ENCODE measurements at places on chromosomes 1 and 21.
A peak's percentile ranks its signal among the peaks of the same experiment; 100 is the strongest.

- DNase-seq = no peak
Measured at GRCh38 chr1:241957692-241958494, at the start of gene BECN2. Gene BECN2 (plus strand): TSS chr1:241957767. CDS start chr1:241957767, 0 bp downstream.

GRCh38 chr1:191634801-191635508 is 523.3 kb upstream of the RGS18 start:
- peak; percentile 39 for DNase-seq

DNA sequence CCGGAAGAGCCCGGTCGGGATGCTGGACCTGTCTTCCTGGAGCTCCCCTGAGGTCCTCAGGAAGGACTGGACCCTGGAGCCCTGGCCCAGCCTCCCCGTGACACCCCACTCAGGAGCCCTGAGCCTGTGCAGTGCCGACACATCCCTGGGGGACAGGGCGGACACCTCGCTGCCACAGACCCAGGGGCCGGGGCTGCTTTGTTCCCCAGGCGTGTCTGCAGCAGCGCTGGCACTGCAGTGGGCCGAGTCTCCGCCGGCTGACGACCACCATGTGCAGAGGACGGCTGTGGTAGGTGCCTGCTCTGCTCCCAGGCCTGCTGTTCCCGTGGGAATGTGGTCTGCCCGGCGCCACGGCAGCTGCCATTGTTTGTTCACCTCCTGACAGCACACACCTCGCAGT is 42.1 kb upstream of the DIP2A start:
- no peak for DNase-seq

DNA sequence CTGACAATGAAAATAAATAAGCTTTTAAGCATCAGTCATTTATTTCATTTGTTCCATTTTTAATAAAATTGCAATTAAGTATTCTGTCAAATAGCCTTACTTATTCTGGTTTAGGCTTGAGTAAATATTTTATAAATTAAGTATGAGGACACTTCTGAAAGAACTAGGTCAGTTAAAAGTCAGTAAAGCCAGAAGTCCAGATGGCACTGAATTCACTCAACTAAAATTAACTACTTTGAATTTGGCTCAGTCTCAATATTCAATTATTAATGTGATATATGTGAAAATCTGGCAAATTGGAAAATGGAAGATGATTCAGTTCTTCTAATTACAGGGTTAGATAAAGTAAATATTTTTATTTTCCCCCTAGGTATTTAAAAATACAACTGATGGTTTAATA is 174.2 kb downstream of the BRINP3 start:
- no peak for DNase-seq

- DNase-seq = peak; percentile 39
Measured at GRCh38 chr1:229012823-229013222, 258.1 kb upstream of the RAB4A start.

- no peak for DNase-seq
Measured at GRCh38 chr1:87044840-87045239, 130.4 kb downstream of the HS2ST1 start.

- DNase-seq = no peak
Measured at GRCh38 chr1:115301438-115302020, 36.5 kb downstream of the NGF start.

GRCh38 chr1:226402739-226403165 is 5.1 kb downstream of the PARP1 start:
- no peak for DNase-seq

DNA sequence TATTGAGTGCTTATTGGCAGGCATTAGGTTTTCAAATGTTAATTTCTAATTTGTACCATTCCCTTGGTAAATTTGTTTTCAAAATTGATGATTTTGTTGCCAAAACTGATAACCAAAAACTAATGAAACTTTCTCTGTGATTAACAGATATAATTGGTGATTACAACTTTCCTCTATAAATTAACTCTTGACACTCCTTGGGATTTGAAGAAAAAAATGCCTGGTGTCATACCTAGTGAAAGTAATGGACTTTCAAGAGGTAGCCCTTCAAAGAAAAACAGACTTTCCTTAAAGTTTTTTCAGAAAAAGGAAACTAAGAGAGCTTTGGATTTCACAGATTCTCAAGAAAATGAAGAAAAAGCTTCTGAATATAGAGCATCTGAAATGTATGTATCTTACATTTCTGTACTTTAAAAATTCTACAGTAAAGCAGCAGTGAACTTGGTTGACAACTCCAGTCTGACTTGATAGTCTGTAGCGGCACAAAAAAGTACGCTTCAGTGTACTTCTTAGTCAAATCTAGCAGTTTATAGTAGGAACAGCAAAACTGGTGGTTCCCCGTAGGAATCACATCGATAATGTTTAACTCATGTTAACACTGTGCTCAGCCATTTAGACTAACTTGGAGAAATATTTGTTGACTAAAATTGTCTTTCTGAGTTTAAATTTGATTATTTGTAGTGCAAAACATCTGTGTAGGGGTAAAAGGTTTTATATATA is 3.0 kb downstream of the USP1 start:
- DNase-seq = no peak

- DNase-seq = no peak
Measured at GRCh38 chr1:236002572-236002971, 62.3 kb downstream of the NID1 start.

GRCh38 chr21:42121794-42122193 is 50.7 kb downstream of the UMODL1 start:
- DNase-seq = no peak

DNA sequence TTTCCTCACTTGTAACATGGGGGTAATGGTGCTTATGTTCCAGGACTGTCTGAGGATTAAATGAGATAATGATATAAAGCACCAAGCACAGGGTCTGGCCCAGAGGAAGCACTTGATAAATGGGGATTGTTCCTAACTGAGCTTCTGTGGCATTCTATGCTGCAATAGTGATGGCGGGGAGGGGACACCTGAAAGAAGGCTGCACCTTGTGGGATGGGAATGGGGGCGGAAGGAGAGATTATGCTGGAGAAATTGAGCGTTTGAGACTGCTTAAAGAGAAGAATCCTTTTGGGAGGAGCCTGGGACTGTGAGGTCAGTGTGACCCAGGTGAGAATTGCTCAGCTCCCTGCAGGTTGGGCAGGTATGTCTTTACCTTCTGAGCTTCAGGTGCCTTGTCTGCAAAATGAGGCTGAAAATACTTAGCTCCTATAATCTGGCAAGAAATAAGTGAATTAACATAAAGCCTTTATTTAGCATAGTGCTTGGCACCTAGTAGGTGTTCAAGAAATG is 55.9 kb upstream of the CTPS1 start:
- no peak for DNase-seq

- no peak for DNase-seq
Measured at GRCh38 chr1:42167611-42168390, 3.3 kb upstream of the GUCA2A start.

- DNase-seq = no peak
Measured at GRCh38 chr21:21751286-21751685, 753.1 kb downstream of the NCAM2 start.

- no peak for DNase-seq
Measured at GRCh38 chr1:12185036-12185917, 18.5 kb downstream of the TNFRSF1B start.

GRCh38 chr1:89719502-89720306 is 86.8 kb downstream of the LRRC8C start:
- DNase-seq = no peak

- DNase-seq = no peak
Measured at GRCh38 chr1:230501242-230501641, 75.1 kb upstream of the PGBD5 start.

- no peak for DNase-seq
Measured at GRCh38 chr1:37438869-37439343, 35.5 kb upstream of the ZC3H12A start.

- peak; percentile 83 for DNase-seq
Measured at GRCh38 chr1:59750328-59751003, 64.3 kb upstream of the HOOK1 start.

GRCh38 chr1:21302747-21303715 is 12.8 kb upstream of the ECE1 start:
- no peak for DNase-seq

DNA sequence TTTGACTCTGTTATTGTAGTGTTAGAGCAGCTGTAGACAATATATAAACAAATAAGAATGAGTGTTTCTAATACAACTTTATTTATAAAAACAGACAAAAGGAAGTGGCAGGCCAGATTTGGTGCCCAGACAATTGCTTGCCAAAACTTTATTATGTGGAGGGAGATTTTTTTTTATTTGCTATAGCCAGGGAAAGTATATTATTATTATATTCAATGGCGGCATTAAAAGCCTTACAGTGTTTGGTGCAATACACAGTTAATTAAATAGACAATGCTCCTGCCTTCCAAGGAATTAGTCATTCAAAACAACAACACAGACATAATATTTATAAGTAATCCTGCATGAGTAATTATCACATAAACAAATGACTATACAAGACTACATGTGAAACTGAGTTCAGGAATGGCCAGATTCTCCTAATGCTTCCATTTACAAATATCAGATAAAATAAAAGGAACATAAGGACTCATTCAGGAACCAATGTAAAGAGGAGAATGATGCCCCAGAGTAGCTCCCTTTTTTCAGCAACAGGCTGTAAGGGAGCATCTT is 10.6 kb upstream of the RC3H1 start:
- no peak for DNase-seq

GRCh38 chr1:198493329-198493728 is 47.2 kb downstream of the ATP6V1G3 start:
- no peak for DNase-seq

DNA sequence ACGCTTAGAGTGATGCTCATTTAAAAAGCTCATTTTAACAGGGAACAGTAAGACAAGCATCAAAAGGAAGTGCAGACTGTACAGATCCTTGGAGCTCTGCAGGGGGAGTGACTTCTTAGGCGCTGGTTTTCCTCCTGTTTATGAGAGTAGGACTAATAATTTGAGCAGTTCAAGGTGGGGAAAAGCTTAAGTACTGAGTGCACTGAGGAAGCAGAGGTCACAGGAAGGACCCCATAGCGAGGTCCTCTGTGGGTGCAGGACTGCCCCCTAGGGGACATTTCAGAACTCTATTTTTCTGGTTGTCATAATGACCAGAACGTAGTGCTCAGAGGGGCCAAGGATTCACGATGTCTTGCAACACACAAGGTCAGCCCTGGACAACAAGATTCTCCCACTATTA is 112.1 kb downstream of the HLCS start:
- DNase-seq = peak; percentile 53

- DNase-seq = no peak
Measured at GRCh38 chr1:155912056-155912536, 947 bp upstream of the RIT1 start.

GRCh38 chr1:81345110-81345509 is 455.6 kb upstream of the ADGRL2 start:
- DNase-seq = no peak

DNA sequence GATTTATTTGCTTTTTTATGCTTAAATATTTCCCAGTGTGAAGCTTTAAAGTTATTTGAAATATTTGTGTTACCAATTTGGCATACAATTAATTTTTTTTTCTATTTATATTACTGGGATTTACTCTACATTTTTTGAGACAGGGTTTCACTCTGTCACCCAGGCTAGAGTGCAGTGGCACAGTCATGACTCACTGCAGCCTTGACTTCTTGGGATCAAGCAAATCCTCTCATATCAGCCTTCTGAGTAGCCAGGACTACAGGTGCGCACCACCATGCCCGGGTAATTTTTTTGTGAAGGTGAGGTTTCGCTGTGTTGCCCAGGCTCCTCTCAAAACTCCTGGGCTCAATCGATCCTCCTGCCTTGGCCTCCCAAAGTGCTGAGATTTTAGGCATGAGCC is 39.5 kb downstream of the BACH1 start:
- DNase-seq = no peak

- peak; percentile 89 for DNase-seq
Measured at GRCh38 chr1:150613061-150613920, 16.1 kb downstream of the ENSA start.

GRCh38 chr1:1089731-1090423 is 15.8 kb upstream of the RNF223 start:
- no peak for DNase-seq

- DNase-seq = no peak
Measured at GRCh38 chr1:50424045-50424883, 1.0 kb upstream of the DMRTA2 start.

DNA sequence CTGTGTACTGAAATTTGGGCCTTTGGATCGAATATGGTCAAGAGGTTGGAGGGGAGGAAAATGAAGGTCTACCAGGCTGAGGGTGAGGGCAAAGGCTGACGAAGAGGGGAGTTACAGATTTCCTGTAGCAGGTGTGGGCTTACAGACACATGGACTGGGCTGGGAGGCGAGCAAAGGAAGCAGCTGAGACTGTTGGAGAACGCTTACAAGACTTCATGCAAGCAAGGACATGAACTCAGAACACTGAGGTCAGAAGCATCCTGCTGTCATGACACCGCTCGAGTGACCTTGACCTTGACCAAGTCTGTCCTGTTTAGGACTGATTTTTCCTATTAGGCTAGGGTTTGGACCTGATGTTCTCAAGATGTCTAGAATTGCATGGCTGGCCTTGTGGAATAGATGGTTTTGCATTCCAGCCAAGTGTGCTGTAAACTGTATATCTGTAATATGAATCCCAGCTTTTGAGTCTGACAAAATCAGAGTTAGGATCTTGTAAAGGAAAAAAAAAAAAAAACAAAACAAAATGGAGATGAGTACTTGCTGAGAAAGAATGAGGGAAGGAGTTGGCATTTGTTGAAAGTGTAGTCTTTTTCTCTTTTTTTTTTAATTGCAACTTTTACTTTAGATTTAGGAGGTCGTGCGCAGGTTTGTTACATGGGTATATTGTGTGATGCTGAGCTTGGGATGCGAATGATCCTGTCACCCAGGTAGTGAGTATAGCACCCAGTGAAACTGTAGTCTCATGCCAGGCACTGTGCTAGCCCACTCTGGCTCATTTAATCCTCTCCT is 5.8 kb downstream of the ELF3 start:
- no peak for DNase-seq

DNA sequence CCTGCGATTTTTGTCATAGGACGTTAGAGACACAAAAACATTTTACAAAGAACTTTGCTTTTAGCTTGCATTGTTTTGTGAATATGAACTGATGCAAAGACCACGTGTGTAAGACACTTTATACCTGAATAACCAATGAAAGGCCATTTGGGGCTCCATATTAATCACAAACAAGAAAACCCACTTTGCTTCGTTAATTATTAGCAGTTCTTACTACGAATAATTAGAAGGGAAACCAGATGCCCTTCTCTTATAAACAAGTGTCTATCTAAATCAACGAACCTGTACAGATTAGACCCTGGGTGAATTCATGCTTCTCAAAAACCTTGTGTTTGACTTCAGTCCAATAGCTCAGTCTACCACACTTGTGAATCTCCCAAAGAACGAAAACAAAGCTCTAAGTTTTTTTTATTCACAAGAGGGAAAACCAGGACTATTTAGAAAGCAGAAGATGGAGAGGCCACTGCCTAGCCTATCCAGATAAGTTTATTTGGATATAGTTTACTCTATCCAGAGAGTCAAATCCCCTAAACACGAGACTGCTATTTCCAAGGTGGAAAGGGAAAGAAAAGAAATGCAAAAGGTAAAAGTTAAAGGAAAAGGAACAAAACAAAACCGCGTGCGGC is 897 bp downstream of the CYYR1 start:
- DNase-seq = no peak

DNA sequence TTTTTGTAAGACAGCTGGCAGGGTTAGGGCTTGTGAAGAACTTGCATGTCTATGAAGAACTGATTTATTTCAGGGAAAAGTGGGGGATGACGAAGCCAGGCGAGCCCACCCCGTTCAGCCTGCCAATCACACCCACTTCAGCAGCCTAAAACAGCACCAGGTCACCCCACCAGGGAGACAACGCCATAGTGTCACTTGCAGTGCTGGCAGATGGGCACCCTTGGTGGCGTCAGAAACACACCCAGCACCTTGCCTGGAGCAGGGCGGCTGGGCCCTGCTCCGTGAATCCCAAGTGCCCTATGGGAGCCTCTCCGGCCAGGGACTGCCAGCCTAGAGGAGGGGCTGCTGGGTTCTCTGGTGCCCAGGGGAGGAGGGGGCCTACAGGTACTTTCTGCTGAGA is 5.0 kb upstream of the NADK start:
- DNase-seq = no peak
